Effector CD4-positive, alpha-beta T cell (primary cell): ENCODE measurements at places on chromosomes 13 and 19.

- DNase-seq: no peak
These were observed 5.3 kb upstream of the ATG4D start for GRCh38 chr19:10538204-10538983.

GRCh38 chr19:44878120-44878865, 12.8 kb upstream of the TOMM40 start:
- no peak for DNase-seq

DNA sequence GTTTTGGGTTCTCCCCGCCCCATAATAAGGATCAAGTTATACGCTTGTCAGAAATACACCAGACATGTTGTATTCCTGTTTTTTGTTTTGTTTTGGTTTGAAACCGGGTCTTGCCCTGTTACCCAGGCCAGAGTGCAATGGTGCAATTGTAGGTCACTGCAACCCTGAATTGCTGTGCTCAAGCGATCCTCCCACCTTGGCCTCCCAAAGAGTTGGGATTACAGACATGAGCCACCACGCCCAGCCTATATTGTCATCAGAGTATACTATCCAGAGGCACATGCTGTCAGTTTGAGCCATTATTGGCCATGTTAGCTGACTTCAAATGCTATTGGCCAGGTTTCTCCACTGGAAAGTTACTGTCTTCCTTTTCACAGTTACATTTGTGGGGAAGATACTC, 9.8 kb downstream of the SAFB start:
- DNase-seq: no peak

GRCh38 chr13:60427285-60427684, 30.3 kb downstream of the TDRD3 start:
- no peak for DNase-seq

GRCh38 chr13:78777976-78778375, 119.0 kb upstream of the OBI1 start:
- DNase-seq: no peak

DNA sequence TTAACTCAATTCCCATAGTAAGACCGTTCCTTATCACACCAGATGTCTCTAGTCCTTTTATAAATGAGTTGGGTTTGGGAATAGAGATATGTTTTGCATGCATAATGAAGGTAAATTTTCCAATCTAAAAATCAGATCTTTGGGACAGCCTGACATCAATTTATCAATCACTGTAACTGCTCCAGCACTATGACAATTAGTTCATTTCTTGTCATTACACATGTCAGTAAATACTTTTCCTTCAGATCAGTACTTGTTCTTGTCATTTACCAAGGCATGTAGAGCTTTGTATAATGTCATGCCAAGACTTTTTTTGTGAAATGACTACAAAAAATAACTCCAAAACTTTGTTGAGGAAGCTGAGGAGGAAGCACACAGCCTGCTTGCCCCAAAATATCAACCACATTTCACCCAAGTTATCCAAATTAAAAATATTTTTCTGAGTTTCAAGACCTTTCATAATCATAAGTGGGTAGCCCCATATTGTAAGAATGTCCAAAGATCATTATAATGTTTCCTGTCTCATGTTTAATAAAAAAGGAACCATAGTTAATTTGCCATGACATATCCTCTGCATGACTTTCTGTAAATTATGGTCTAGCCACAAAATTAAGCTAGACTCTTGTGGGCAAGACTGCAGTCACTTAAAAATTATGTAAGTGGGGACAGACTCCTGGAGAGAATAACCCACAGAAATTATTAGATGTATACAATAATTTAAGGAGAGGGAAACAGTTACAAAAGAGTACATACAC, 586.8 kb downstream of the TBC1D4 start:
- DNase-seq: no peak

DNA sequence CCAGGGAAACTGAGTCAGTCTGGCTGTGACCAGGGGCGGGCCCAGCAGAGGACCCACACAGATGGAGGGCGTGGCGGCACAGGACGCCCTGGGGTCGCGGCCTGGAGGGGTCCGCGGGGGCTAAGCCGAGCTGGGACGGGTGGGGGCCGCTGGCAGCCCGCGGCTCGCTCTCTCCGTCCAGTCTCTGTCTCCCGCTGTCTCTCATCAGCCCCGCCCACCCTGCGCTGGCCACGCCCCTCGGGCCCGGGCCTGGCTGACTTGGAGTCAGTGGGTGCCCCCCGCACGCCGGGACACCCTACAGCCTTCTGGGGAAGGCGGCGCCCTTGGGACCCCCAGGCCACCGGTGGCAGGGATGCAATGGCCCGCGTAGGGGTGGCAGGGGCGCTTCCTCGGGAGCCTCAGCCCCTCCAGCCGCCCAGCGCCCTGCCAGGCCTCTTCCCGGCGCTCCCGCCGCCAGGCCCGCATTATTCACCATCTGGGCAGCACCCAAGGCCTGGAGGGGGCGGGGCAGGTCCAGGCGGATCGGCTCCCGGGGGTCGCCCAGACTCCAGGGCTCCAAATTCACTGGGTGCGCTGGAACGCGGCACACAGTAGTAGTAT, at the start of gene TBXA2R:
Gene TBXA2R (minus strand): TSS at position 186 of the 600 bp plus-strand sequence. CDS start 6,241 bp downstream, outside the sequence.
- DNase-seq: peak; percentile 33

DNA sequence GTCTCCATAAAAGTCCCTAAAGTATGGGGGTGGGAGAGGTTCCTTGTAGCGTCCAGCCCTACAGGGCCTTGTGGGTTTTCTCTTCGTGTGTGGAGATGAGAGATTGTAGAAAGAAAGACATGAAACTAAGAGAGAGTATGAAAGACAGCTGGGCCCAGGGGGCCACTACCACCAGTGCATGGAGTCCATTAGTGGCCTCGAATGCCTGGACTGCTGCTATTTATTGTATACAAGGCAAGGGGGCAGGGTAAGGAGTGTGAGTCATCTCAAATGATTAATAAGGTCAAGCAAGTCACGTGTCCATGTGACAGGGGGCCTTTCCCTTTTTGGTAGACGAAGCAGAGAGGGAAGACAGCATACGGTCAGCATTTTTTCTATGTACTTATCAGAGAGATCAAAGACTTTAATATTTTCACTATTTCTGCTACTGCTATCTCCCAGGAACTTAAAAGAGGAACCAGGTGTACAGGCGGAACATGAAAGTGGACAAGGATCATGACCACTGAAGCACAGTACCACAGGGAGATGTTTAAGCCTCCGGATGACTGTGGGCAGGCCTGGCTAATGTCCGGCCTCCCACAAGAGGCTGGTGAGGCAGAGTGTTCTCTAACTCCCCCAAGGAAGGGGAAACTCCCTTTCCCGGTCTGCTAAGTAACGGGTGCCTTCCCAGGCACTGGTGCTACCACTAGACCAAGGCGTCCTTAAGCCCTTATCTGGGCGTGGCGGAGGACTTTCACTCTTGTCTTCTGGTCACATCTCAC, 25.5 kb downstream of the FGF21 start:
- no peak for DNase-seq

GRCh38 chr13:113086031-113086750, 19.4 kb upstream of the F7 start:
- DNase-seq: no peak

GRCh38 chr13:18951412-18951811, 230.2 kb downstream of the TUBA3C start:
- DNase-seq: no peak

DNA sequence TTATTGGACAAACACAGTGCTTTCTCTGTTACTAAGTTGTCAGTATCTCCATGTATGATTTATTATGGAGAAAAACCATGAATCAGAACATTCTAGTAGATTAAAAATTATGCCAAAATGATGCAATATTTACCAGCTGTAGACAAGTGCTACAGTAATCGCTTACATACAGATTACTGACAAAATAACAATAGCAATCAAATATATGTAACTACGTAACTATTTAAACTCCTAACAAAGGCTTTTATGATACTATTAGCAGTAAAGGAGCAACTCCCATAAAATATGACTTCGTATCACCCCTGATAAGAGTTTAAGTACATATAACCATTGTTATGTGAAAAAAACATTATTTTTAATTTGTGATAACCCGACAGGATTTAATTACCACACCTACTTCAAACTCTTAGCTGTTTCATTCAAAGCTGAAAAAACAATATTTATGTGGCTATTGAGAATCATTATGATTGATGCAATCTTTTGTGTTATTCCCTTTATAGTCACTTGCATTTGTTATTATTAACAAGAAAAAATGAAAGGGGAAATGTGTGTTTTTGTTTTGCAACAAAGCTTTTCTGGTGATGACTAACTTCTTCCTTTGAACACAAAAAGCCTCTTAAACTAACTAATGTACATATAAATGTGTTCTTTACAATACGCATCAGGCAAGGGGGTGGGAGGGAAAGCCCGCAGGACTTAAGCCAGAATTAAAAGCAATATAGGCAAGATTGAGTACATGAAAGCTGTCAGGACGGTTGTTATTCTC, 147.4 kb downstream of the ABCC4 start:
- no peak for DNase-seq

DNA sequence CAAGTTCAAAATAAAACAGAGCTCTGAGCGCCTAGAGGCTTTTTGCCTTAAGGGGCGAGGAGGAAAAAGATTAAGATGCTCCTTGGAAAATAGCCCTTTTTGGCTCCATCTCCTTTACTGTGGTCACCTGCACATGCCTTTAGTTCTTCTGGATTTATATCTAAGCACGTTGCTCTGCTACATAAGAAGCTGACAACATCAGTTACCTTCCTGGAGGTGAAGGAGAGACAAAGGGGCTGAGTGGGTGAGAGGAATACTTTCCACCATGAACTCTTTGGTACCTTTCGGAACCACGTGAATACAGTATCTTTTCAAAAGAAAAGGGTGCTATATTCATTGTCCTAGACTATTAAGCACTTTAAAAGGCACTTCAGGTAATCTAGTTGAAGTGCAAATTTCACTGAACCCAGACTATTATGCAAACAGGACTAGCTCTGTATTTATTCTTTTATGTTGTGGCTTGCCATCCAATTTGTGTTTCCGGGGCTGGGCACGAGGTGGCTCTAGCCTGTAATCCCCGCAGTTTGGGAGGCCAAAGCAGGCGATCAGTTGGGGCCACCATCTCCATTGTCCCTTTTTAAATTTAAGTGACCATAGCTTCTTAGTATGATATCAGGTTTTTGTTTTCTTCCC, 201.5 kb downstream of the TM9SF2 start:
- no peak for DNase-seq

- DNase-seq: no peak
These were observed 16.0 kb downstream of the DZIP1 start for GRCh38 chr13:95628488-95628887.

- no peak for DNase-seq
These were observed 232.6 kb upstream of the IPO5 start for GRCh38 chr13:97720896-97721295.

DNA sequence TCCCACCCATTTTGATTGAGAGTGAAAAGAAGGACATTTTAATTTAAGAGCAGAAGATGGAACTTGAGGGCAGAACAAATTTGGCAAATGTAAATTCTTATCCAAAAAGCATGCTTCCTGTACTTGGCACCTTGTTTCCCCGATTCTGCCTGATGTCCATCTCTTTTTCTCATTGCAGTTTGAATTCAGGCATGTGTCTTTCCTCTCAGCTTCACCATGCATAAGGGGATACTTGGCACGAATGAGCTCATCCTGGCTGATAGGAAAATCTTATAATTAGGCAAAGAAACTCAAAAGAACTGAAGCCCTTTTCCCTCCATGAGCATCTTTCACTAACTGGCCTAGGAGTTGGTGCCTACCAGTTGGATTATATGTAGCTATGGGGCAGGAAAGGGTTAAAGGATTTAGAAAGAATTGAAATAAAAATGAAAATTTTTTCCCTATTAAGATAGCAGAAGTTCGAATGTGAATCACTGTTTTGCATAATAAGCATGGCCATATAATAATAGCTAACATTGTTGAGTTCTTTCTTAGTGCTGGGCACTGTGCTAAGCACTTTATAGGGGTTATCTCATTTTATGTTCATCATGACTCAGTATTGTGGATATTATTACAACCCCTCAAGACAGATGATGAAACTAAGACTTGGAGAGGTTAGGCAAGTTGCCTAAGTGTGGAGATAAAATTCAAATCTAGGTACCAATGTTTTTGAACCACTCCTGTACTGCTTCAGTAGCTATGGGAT, 386.6 kb downstream of the KCNRG start:
- no peak for DNase-seq

DNA sequence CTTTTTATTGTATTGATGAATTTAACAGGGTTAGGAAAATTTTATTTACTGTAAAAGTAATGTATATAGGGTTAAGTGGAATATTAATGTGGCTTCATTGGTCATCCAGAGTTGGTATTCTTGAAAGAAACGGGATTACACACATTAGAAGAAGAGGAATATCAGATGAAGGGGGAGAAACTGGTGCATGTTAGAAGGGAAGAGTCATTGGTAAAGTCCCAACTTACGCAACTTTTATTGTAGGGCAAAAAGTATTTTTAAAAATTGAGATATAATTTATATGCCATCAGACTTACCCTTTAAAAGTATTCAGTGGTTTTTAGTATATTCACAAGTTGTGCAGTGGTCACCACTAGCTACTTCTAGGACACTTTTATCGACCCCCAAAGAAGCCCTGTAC, 47.3 kb downstream of the DNAJC3 start:
- no peak for DNase-seq
